ENCODE measurements at places on chromosomes 5 and 9. TPM values are rescaled to one million over a fixed set of nuclear protein-coding genes. Genes with fewer than 3 reads are reported as not detected.

GRCh38 chr9:132638240-132638639 lies 31.5 kb downstream of the DDX31 start:
- no peak for DNase-seq

GRCh38 chr9:135520916-135521607 lies at the start of gene LCN1:
LCN1 (plus strand) TSS chr9:135521440; CDS start chr9:135521498, 58 bp downstream.
- no peak for DNase-seq

- no peak for DNase-seq
These were observed 186.4 kb downstream of the MELK start for GRCh38 chr9:36759141-36759540.

GRCh38 chr5:172106511-172107356 lies 81.3 kb downstream of the STK10 start:
- no peak for DNase-seq

- peak; percentile 21 for DNase-seq
These were observed 4.9 kb upstream of the C7 start for GRCh38 chr5:40904205-40904993.

DNA sequence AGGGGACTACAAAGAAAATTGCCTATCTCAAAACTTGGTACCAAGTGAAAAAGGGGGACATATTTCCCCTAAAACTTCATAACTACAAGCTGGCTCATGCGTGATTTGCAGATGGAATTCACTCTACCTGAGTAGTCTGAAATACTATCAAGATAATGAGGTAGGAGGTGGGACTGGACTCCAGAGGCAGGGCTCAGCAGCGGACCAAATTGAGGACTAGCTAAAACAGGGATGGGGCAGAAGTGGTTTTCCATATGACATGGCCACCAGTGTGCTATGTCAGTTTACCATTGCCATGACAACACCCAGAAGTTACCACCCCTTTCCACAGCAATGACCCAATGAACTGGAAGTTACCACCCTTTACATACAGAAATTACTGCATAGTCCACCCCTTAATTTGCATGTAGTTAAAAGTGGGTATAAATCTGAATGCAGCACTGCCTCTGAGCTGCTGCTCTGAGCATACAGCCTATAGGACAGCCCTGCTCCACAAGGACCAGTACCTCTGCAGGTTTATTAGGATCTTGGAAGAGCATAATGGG lies 30.4 kb upstream of the TESK1 start:
- DNase-seq, result no peak

GRCh38 chr9:8762479-8763085 lies 963.0 kb upstream of the DMAC1 start:
- no peak for DNase-seq

GRCh38 chr9:137387114-137387890 lies 35.7 kb downstream of the EXD3 start:
- DNase-seq, result no peak

DNA sequence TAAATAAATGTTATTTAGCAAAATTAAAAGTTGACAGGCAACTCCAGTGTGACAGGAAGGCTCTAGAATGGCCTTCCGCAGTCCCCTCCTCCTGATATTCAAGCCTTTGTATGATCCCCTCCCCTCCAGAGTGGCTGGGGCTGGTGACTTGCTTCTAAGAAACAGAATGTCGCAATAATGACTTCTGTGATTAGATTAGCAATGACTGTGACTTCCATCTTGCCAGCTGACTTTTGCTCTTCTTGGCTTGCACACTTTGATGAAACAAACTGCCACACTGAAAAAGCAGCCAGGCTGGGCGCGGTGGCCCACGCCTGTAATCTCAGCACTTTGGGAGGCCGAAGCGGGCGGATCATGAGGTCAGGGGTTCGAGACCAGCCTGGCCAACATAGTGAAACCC lies 106.5 kb upstream of the LARP1 start:
- no peak for DNase-seq

- DNase-seq, result no peak
These were observed 379.2 kb downstream of the CTNND2 start for GRCh38 chr5:11525020-11525419.

GRCh38 chr9:73541923-73542322 lies 390.3 kb downstream of the ANXA1 start:
- DNase-seq, result no peak

- DNase-seq, result no peak
These were observed 27.7 kb upstream of the GGTA1 start for GRCh38 chr9:121527371-121527770.

- DNase-seq, result no peak
These were observed 233.0 kb downstream of the CD180 start for GRCh38 chr5:66963559-66963971.

DNA sequence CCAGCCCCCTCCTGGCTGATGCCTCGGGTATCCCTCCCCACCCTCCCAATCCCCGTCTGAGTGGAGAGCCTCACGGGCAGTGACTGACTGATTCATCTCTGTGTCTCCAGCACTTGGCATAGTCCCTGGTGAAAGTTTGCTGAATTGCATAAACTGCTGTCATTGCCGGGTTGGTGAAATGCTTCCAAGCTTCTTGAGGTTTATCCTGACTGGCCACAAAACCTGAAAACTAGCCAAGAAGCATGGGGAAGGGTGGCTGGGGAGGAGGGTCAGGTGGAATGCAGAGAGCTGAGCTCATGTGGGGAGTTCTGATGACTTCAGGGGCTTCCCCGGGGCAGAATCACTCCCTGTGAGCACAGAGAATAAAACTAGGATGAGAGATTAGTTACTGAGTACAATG lies 56.9 kb upstream of the GGTA1 start:
- DNase-seq, result peak; percentile 40

DNA sequence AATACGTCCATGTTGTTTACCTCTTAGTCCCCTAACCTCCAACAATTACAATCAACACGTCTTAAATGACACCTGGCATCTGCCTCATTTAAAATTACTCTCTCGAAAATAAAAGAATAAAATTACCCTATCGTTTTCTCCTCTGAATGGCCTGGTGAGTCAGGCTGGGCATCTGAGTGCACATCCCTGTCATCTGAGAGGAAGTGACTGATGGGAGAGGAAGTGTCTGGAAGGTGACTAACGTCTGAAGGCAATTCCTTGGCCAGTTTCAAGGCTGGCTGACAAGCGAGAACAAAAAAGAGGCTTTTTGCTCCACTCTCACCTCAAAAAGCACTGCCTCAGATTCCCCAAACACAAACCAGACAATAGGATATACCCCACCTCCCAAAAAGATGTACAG lies 57.7 kb downstream of the MAPKAP1 start:
- no peak for DNase-seq

The NUTM2G gene
- total RNA-seq, result not detected

- DNase-seq, result no peak
These were observed 37.1 kb upstream of the FAM169A start for GRCh38 chr5:74903165-74903787.

DNA sequence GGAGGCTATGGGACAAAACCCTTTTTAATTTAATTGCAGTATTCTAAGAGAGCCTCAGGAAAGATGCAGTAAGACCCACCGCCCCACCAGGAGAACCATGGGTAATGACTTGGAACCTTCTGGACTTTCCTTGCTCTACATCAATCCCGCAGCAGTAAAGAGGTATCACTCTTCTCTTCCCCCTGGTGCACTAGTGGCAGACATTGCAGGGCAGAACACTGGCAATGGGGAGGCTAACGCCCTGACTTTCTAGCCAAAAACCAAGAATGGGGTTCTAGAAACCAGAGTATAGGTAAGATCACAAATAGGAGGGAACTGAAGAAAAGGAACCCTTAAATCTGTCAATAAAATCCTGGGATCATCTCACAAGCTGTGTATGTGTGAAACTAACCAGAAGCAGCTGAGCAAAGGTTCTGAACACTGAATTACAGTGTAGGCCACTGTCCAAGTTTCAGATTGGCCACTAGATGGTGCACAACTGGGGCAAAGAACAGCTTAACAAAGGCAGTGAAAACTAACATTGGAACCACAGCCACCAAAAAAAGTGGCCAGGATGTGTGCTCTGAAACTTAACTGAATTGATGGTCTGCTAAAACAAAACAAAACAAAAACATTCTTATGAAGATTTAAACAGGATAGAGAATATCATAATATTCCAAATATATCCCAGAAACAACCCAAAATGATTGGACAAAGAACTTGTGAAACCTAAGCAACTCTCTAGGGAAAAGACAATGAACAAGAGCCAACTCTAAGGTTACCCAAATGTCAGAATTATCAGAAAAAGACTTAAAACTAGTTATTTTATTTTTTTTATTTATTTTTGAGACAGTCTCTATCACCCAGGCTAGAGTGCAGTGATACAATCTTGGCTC lies 6.6 kb upstream of the FAM151B start:
- DNase-seq, result no peak

- DNase-seq, result no peak
These were observed 98.2 kb downstream of the PBX3 start for GRCh38 chr9:125845271-125845808.

The GOLGA1 gene
- 11.6 TPM for total RNA-seq

- DNase-seq, result no peak
These were observed 210.9 kb downstream of the FRMD3 start for GRCh38 chr9:83327323-83327722.

DNA sequence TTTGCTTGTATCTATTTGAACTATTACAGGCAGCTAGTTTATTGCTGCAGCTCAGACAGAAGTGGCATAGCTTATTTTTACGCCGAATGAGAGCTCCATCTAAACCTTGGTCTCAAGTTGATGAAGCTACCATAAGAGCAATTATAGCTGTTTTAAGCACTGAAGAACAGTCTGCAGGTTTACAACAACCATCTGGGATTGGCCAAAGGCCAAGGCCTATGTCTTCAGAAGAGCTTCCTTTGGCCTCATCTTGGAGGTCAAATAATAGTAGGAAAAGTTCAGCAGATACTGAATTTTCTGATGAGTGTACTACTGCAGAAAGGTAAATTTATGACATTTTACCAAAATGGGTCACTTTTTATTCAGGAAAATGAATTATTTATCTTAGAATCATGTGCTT lies 67.9 kb downstream of the YTHDC2 start:
- DNase-seq, result no peak

GRCh38 chr5:170154297-170154696 lies 48.6 kb downstream of the FOXI1 start:
- DNase-seq, result no peak

The LRRC19 gene
- not detected for total RNA-seq

DNA sequence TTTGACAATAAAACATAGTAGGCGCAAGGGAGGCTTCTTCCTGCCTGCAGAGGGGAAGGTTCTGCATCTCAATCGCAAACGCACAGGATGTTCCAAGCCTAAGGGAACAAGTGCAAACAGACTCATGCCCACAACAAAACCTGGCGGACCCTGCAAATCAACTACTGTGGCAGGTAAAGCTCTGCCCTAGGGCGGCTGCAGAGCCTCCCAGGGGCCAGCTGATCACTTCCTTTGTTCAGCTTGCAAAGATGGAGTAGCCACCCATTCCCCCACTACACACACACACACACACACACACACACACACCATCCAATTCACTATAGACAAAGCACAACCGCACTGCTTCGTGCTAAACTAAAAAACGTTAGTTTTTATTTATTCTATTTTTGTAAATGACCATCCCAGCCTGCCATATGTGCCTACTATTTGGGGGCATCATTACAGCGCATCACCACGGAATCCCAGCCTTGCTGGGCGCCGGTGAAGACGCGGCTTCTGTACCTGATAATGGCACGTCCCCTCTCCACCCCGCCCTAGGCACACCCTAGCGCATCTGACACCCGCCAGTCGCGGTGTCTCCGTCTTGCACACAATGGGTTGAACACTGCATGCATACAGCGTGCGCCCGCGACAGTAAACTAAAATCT lies 57.6 kb downstream of the DPYSL3 start:
- no peak for DNase-seq

- no peak for DNase-seq
These were observed 45.2 kb downstream of the ALG2 start for GRCh38 chr9:99176527-99177013.

- DNase-seq, result no peak
These were observed 240.3 kb downstream of the ARRDC3 start for GRCh38 chr5:91142819-91143218.

DNA sequence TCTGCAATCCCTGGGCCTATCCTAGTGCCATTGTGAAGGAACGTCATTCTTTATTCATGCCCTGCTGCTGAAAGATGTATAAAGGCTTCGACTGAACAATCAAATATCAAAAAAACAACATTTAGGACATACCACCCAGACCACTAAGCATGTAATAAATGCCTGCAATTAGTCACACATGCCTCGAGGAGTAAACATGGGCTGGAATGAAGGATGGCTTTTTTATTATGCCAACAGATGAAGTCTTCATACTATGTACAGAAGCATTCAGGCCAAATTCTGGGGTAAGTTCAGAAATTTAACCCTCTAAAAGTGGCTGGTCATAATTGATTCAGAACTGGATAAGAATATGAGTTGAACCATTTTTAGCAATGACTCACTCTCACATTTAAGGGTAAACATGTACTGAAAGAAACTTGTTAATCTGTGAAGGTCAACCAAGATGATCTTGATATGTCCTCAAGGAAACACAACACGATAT lies 38.1 kb downstream of the FAM240B start:
- no peak for DNase-seq

The MRRF gene
- 36.8 TPM for total RNA-seq

DNA sequence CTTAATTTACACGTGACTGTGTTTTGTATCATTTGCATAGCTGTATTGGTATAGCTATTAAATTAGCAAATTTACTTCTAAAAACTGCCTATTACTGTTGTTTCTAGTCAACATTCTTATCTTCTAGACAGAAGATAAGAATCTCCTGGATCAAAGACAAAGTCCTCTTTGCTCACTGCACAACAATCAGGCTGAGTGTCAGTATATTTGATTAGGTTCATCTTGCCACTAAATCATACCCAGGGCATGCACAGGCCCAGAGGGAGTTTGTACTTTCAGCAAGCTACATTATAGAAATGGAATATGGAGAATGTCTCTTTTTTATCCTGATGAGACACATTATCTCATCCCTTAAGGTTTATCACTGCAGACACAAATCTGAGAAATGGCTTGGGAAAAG lies 579.1 kb downstream of the SLCO4C1 start:
- DNase-seq, result no peak
